Testis (tissue), 5 donors: ENCODE measurements at places on chromosomes 5 and 9. TPM values are rescaled to one million over a fixed set of nuclear protein-coding genes. Genes with fewer than 3 reads are reported as not detected.

GRCh38 chr5:54469622-54470021 is 14.1 kb downstream of the HSPB3 start:
- DNase-seq: no peak

The PRR16 gene
- 0.68 TPM for total RNA-seq

The TLR4 gene
- total RNA-seq: 3.7 TPM

DNA sequence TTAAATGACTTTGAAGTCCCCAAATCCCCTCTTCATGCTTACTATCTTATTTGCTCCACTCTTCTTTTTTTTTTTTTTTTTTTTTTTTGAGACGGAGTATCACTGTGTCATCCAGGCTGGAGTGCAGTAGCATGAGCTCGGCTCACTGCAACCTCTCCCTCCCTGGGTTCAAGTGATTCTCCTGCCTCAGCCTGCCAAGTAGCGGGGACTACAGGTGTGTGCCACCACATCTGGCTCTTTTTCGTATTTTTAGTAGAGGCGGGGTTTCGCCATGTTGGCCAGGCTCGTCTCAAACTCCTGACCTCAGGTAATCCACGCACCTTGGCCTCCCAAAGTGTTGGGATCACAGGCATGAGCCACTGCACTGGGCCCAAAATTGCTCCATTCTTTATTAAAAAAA is 51.0 kb downstream of the ST8SIA4 start:
- no peak for DNase-seq

DNA sequence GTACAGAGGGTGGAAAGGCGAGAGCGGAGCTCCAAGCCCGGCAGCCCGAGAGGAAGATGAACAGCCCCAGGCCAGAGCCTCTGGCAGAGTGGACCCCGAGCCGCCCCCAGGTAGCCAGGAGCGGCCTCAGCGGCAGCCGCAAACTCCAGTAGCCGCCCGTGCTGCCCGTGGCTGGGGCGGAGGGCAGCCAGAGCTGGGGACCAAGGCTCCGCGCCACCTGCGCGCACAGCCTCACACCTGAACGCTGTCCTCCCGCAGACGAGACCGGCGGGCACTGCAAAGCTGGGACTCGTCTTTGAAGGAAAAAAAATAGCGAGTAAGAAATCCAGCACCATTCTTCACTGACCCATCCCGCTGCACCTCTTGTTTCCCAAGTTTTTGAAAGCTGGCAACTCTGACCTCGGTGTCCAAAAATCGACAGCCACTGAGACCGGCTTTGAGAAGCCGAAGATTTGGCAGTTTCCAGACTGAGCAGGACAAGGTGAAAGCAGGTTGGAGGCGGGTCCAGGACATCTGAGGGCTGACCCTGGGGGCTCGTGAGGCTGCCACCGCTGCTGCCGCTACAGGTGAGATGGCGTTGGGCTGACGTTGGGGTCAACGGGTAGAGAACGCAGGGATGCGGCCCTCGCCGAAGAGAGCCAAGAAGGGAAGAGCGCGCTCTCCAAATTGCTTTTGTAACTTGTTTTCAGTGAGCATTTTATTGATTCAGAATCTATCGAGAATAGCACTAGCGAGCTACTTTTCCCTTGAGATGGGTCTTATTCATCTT is at the start of gene PTGER4:
TSS of gene PTGER4 (plus strand) at position 3 of the 769 bp plus-strand sequence. CDS start 1,079 bp downstream, outside the sequence.
- DNase-seq: no peak

The PRLR gene
- 6.3 TPM for total RNA-seq

The SLC34A3 gene
- total RNA-seq: 0.24 TPM

DNA sequence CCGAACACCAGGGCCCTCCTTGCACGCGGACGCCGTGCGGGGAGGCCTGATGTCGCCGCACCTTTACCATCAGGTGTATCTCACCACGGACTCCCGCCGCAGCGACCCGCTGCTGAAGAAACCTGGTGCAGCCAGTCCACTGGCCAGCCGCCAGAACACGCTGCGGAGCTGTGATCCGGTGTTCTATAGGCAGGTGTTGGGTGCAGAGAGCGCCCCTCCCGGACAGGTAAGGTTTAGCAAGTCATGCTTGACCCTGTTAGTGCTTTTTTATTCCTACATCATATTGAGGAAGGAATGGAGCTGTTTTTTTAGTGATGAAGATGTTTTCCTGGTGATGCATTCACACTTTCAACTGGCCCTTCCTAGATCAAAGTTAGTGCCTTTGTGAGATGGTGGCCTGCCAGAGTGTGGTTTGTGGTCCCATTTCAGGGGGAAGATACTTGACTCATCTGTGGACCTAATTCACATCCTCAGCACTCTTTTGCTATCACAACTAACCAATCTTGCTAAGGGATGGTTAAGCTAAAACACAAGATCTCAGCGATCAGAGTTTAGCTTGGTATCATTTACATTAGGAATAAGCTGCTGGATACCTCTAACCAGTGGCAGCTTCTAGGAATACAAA is 2.7 kb downstream of the PCDHGC3 start:
- DNase-seq: no peak

DNA sequence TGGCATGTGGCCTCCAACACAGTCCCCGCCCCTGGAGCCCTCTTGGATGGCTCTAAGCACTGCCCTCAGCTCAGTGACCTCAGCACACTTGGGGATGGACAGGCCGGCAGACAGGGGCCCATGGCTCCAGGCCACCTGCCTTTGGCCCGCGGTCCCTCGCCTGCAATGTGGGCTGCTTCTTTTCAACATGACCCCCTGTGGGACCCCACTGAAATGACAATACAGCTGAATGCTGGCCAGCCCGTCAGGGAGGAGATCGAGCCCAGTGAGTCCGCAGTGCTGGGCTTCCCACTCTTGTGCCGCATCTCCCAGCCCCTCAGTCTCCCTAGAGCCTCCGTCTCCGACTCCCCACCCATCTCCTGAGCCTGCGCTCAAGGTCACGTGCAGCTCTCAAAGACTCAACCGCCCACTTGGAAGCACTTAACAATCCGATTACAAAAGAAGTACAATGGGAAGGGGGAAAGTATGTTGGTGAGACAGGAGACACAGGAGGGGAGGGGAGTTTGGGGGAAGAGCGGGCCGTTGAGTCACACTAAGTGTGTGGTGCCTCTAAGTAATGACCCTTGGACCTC is 238.9 kb downstream of the HSPA4 start:
- DNase-seq: no peak

DNA sequence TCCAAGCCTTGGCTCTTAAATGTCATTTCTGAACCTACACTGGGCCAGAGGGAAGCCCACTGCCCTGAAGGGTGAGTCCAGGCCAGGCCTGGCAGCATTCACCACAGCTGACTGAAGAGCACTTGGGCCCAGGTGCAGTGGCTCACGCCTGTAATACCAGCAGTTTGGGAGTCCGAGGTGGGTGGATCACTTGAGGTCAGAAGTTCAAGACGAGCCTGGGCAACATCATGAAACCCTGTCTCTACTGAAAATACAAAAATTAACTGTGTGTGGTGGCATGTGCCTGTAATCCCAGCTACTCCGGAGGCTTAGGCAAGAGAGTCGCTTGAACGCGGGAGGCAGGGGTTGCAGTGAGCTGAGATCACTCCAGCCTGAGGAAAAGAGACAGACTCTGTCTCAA is 5.1 kb downstream of the CCIN start:
- no peak for DNase-seq

- no peak for DNase-seq
Observed at GRCh38 chr5:17004441-17005106, 68.5 kb upstream of the MYO10 start.

- peak; percentile 61 for DNase-seq
Observed at GRCh38 chr9:128420651-128421481, at the start of gene CERCAM. Gene CERCAM (plus strand): TSS chr9:128420857. CDS start chr9:128420878, 21 bp downstream.

The SGTB gene
- 4.5 TPM for total RNA-seq
